Mucosa of gallbladder (tissue), 1 donor: ENCODE measurements at places on chromosomes 1 and 21. TPM values are rescaled to one million over a fixed set of nuclear protein-coding genes. Genes with fewer than 3 reads are reported as not detected.

GRCh38 chr1:232944347-232944746, 6.1 kb upstream of the NTPCR start:
- no peak for DNase-seq

GRCh38 chr1:116494745-116495144, 76.1 kb downstream of the CD58 start:
- peak; percentile 69 for DNase-seq

- no peak for DNase-seq
Measured at GRCh38 chr1:74422421-74423292, 89.8 kb downstream of the LRRC53 start.

Gene CSMD2
- total RNA-seq: 6.5 TPM
